NCI-H446 treated with DMSO at 0.1 percent for 48 hours (cell line): ENCODE measurements at places on chromosomes 4 and X.

GRCh38 chr4:76630741-76631140, 195.7 kb downstream of the SHROOM3 start:
- DNase-seq = no peak

GRCh38 chr4:1410491-1411325, 4.5 kb upstream of the NKX1-1 start:
- no peak for DNase-seq

GRCh38 chrX:53004038-53004437, 44.6 kb upstream of the GPR173 start:
- DNase-seq = no peak

DNA sequence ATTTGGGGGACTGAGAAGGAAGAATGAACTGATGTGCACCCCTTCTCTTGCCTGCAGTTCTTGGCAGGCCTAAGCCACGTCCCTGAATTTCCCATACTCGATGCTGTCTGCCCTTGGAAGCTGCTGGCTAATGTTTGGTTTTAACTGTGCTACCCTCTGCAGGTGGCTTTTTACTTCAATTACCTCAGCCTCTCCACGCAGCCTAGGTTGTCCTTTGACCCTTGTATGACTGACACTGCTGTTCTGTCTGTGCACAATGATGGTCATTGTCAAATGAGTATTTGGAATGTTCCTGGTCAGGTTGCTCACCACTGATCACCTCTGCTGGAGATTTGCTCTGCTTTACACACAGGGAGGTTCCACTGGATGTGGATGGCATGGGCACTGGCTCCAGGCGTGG, 137.1 kb downstream of the ZNF518B start:
- no peak for DNase-seq

GRCh38 chr4:84644087-84644486, 61.2 kb downstream of the CDS1 start:
- DNase-seq = no peak

- no peak for DNase-seq
Measured at GRCh38 chr4:85733798-85734197, 258.8 kb downstream of the ARHGAP24 start.

DNA sequence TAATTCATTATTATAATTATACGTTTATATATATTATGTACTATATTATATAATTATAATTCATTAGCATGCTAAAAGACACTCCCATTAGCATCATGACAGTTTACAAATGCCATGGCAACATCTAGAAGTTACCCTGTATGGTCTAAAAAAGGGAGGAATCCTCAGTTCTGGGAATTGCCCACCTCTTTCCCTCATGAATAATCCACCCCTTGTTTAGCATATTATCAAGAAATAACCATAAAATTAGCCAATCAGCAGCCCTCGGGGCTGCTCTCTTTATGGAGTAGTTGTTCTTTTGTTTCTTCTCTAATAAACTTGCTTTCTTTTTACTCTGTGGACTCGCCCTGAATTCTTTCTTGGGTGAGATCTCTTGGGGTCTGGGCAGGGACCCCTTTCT, 42.8 kb upstream of the SLC10A7 start:
- no peak for DNase-seq

GRCh38 chr4:39976141-39976944, 1.4 kb downstream of the PDS5A start:
- peak; percentile 29 for DNase-seq

GRCh38 chrX:17603196-17603595, 134.1 kb upstream of the SCML1 start:
- no peak for DNase-seq

- no peak for DNase-seq
Measured at GRCh38 chr4:4890574-4891255, 31.2 kb downstream of the MSX1 start.

DNA sequence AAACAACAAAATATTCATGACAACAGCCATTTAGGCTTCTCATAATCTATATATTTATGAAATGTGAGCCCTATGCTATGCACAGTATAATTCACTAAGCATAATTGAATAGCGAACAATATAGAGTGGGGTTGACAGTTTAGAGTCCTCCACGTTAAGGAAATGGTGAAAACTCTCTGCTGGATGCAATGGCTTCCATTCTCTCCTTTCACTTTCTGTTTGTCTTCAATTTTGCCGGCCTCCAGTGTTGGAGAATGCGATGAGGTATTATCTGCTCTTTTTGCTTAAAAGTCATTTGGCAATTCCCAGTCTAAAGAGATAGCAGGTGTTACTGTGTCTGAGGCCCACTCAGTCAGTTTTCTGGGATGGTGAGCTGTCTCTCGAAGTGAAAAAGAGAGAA, 52.1 kb downstream of the NPY5R start:
- DNase-seq = no peak

DNA sequence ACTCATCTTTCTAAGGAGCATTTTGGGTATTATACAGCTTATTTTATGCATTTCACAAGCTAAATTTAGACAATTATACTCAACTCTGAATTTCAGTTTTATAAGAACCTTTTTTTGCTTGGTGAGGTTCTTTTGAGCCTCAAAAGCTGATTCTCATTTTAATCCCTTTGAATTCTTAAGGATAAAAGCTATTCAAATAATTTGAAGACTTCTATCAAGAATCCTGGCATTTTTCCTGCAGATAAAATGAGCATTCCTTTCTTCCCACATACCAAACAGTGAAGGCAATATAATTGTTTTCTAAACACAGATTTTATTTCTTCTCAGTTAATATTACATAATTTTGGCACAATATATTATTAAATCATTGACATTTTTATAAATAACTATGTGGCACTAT, 118.4 kb upstream of the GPM6A start:
- DNase-seq = no peak

- DNase-seq = no peak
Measured at GRCh38 chrX:42366181-42366580, 411.8 kb downstream of the PPP1R2C start.

- peak; percentile 82 for DNase-seq
Measured at GRCh38 chr4:116088771-116089170, 975.4 kb upstream of the NDST4 start.

DNA sequence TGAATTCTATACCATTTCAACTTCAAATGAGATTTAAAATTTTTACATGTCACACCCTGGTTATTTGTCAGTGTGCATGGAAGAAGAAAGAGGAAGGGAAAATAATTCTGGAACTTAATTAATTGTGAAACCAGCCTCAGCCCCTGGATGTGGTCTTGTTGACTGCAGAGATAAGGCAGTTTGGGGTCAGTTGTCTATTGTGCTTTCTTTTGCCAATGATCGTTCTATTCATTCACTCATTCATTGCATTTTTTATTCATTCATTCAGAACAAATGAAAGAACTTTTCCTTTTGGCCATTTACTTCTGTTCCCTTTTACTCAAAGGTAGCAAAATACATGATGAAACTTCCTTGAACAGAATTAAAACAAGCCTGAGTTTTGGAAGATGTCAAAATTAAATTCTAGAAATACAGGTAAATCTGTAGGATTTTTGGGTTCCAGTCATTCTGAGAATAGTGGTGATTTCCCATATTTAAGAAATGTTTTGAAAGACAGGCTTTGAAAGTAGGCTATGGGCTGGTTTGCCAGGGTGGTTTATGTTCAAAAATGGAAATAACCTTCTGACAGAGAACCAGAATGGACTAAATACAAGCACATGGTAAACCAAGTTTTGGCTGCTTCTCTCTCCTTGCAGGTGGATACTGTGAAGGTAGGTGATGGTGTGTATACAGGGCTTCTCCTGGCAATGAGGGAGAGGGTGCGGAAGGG, 35.7 kb downstream of the PARM1 start:
- no peak for DNase-seq

GRCh38 chr4:119093042-119093827, 42.4 kb upstream of the MYOZ2 start:
- DNase-seq = no peak

- no peak for DNase-seq
Measured at GRCh38 chrX:17669891-17670290, 67.4 kb upstream of the SCML1 start.

DNA sequence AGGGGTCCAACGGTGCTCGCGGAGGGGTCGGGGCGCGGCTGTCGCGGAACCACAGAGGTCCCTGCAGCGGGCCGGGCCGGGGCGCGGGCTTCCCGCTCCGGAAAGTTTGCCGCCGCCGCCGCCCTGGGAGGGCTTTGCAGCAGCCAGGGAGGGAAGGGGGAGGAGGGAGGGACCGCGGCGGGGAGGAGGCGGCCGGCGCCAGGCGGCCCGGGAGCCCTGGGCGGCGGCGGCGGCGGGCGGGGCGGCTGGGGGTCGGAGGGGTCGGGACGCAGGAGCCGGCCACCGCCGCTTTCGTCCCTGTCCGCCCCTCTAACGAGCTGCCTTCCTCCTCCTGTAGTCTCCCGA, 375 bp downstream of the FGFR3 start:
- DNase-seq = no peak

DNA sequence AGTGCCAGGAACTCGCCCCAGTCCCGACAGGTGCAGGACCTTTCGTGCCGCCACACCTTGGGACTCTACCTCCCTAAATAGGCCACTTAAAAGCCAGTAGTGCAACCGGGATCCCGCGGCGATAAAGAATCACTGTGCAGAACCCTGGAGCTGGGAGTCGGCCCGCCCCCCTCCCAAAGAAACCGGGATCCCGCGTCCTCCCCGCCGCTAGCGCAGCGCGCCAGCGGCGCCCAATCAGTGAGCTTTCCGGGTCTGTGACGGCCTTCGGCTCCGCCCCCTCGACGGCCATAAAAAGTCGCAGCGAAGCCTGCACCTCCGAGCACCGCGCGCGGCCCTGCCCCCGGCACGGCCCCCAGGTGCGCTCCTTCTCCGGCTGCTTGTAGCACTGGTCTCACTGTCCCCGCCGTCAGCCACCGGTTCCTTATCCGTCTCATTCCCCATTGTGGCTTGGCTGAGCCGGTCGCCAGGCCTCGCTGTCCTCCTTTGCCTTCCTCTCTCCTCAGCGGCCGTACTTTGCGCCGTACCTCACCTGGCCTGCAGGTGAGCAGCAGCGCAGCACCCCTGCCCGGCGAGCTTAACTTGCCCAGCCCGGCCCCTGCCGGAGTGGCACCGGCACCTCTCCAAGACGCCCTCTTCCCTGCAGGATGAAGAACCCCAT, at the start of gene LRAT:
TSS of gene LRAT (plus strand) at position 318 of the 658 bp plus-strand sequence. CDS start at position 645, 327 bp downstream.
- DNase-seq = no peak

- DNase-seq = no peak
Measured at GRCh38 chrX:17473021-17473420, 98.0 kb downstream of the NHS start.

DNA sequence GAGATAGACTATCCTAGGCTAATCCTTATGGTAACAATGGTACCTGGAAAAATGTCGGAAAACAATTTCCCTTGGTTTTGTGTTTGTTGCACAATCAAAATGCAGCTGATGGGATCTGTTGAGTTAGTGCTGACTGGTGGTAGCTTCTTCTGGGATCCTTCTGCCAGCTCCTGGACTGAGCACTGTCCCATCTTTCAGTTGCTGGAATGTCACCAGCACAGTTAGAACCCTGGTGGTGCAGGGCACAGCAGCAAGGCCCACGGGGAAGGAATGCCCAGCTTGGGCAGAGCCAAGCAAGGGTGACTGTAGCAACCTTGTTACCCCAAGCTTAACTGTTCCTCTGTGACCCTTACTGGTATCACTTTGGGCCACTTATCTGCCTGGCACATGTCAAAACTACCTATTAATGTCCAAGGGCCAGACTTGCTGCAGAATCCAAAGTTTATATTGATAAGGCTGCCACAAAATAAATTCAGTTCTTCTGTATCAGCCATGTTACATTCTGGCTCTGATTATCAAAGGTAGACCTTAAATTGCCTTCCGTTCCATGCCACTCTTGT, 53.1 kb downstream of the GK start:
- no peak for DNase-seq

DNA sequence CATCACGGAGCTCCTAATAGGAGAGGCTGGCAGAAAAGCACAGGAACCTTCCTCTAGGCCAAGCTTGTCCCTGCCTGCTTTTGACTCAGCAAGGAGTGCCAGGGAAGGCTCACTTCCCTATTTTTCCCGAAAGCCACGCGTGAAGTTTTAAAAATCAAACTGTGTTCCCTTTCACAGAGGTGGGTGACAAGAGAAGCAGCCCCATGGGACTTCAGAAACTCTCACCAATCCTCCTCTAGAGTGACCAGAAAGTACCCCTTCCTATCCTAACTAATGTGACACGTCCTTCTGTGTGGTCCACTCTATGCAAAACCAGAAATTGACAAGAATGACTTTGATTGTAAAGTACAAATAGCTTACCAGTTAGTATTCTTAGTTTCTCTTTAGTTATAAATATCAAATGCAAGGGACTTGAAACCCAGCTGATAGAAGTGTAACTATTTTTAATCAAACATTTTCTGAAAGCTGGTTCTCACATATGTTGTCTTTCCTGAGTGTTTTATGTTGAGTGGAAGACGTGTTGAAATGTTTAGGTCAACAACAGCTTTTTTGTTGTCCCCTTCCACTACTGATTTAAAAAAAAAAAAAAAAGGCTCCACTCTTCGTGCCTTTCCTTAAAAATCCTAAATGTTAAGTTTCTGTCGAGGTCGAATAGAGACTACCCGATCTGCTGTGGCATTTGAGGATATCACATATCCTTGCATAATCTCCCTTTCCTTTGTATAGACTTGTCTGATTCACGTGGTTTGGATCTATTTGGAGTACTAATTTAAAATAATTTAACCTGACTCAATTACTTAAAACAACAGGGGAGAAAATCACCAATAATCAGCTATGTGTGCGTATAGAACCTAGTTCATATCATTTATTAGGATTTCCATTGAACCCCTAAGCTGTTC, 42.1 kb downstream of the NFKB1 start:
- DNase-seq = no peak

DNA sequence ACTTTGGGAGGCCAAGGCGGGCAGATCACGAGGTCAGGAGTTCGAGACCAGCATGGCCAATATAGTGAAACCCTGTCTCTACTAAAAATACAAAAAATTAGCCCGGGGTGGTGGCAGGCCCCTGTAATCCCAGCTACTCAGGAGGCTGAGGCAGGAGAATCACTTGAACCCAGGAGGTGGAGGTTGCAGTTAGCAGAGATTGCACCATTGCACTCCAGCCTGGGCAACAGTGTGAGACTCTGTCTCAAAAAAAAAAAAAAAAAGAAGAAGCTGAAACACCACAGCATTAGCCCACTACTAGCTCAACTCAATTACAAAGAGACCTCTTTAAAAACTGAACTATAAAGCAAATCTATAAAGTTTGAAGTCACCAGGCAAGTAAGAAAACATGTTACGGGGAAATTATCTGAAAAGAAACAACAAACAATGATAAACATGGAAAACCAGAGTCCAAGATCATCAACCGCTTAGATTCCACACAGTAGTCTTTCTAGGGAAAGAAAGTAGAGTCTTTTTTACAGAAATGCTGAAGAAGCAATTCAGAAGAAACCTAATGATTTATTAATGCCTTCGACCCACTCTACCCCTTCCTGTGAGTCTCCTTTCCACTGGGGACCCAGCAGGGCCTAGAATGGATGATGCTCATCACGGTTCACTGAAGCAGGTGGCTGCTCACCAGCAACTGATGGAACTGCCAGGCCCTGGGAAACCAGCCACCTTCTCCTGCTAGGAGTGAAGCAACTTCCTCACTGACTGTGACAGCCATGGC, 6.6 kb downstream of the SAT1 start:
- no peak for DNase-seq
